Amniotic stem cell (primary cell): ENCODE measurements at places on chromosomes 16 and 17.

- no peak for DNase-seq
Measured at GRCh38 chr17:73546770-73547536, 97.3 kb downstream of the SDK2 start.

GRCh38 chr16:68166264-68166663 lies 69.7 kb downstream of the ESRP2 start:
- DNase-seq: no peak

GRCh38 chr16:8646326-8647053 lies 25.0 kb downstream of the METTL22 start:
- no peak for DNase-seq

DNA sequence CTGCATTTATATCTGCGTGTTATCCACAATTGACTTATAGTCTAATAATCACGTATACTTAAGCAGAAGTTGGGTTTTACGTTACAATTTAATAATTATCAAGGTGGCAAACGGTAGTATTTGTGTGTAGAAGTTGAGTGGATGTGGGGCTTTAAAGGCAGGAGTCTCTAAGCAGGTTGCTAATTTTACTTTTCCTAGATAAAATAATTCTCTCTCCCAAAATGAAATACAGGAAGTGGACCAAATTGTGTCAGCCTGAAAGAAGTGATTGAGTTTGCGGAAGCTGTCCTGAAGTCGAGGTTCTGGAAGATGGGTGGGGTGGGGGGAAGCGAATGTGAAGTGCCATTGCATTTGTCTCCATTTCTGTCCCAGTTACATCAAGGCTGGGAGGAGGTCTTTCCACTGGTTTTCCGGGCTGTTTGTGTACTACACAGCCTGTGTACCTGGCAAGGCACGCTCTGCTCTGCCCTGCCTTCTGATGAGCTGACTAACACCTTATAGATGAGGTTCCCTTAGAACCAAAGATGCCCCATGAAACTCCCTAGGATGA lies 385.1 kb downstream of the WWOX start:
- DNase-seq: no peak

DNA sequence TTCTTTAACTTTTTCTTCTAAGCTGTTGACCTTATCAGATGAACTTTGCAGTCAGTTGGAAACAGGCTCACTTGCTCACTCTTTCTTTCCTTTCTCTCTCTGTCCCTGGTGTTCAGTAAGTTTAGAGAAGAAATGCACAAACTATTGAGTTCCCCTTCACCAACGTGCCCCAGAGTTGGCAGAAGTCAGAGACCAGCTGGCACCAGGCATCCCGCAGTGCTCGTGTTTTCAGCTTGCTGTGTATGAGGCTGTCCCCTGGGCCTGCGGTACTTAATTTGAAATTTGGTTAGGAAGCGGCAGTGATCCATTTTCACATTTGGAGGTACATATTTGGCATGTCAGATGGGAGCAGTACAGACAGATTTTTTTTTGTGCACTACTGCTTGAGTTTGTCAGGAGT lies 258.6 kb downstream of the SNX29 start:
- no peak for DNase-seq

DNA sequence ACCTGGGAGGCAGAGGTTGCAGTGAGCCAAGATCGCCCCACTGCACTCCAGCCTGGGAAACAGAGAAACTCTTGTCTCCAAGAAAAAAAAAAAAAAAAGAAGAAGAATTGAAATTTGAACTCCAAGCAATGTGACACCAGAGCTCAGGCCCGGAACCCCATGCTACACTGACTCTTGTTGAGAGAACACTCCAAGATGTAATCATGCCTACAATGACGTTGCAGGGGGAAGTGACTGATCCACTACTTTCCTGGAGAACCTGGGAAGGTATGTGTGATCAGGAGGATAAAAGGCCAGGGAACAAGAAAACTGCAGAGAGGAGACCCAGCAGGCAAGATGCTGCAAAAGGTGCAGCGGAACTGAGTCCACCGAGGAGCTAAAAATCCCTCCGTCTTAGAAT lies 57.9 kb downstream of the ADCY9 start:
- no peak for DNase-seq

DNA sequence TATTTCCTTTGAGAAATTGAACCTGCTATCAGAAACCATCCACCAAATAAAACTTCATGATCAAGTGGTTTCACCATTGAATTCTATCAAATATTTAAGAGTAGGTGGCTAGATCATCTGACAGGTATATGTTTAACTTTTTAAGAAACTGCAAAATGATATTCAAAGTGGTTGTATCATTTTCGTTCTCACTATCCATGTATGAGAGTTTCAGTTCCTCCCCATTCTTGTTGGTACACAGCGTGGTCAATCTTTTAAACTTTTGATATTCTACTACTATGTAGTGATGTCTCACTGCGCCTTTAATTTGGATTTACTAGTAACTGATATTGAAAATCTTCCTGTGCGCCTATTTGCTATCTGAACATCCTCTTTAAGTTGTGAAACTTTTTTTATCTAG lies 163.7 kb downstream of the CYB561 start:
- no peak for DNase-seq

GRCh38 chr16:27446721-27447120 lies 44.7 kb downstream of the IL21R start:
- no peak for DNase-seq

- DNase-seq: no peak
Measured at GRCh38 chr16:24822974-24823373, 22.8 kb upstream of the SLC5A11 start.

DNA sequence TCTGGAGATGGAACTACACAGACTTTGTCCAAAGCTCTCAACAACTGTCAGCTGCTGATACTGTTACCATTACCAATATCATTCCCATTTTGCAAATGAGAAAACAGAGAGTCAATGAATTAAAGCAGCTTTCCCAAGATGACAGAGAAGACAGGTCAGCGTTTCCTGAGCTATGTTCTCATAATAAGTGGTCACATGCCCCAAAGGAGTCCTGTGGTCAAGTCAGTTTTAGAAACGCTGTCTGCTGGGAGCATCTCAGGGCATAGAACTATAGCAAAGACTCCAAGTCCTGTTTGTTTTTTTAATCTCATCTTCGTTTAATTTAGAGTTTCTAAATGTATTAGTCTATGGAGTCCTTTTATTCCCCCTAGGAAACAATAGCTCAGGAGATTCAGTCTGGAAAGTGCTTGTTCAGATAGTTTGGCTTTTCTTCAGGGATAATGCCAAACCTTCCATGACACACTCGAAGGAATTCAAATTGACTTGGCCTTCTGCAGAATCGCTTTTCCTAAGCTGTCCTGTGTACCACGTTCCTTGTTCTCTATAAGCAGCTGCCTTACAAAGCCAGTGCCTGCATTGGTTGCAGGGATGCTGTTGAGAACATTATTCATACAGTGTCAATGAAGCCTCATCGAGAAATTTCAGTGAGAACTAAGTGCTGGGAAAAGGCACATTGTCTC lies 12.1 kb downstream of the CCDC42 start:
- no peak for DNase-seq

DNA sequence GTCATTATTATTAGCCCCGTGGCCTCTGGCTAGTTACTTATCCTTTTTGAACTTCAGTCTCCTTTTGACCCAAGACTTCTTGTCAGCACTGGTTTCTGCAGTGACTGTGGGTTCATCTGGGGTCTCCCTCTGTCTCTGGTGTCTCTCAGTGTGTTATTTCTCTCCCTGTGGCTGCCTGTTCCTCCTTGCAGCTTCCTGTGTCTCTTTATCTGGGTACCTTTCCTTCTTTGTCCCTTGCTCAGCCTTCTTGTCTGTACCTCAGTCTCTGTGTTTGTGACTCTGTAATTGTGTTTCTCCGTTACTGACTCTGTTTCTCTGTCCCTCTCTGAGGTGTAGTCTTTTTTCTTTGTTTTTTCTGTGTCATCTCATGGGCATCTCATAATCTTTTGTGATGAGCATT lies 102.6 kb upstream of the CDH11 start:
- DNase-seq: no peak

DNA sequence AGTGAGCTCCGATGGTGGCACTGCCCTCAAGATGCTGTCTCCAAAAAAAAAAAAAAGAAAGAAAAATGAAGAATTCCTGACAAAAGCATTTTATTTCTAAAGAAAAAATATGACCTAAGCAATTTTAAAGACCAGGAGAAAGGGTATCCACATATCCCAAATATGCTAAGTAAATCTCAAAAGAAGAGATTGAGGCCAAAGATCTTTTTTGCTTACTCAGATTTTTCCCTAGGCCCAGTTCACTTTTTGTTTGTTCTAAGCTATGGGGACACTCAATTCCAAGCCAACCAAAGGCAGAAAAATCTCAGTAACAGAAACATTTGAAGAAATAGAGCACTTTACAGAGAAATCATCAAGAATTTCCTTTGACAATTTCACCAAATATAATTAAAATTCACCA lies 150.8 kb downstream of the SOX9 start:
- DNase-seq: no peak

- no peak for DNase-seq
Measured at GRCh38 chr17:34683390-34683789, 104.0 kb downstream of the TMEM132E start.

- no peak for DNase-seq
Measured at GRCh38 chr16:78116946-78117345, 17.5 kb downstream of the WWOX start.

- DNase-seq: no peak
Measured at GRCh38 chr16:71373073-71373472, 14.6 kb downstream of the CALB2 start.

DNA sequence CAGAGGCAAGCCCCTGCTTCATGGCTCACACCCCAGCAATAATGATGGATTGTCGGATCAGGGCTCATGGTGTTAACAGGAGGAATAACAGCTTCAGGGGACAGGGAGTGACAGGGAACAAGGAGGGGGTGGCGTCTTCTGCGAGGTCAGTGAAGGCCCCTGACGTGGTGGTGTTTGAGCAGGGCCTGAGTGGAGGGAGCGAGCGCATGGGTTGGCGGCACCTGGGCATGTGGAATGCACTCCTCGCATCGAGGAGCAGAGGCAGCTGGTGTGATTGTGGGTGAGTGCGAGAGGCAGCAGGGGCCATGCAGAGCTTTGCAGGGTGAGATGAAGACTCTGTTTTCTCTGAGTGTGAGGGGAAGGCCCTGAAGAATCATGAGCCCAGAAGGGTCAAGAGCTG lies 33.3 kb downstream of the CLUAP1 start:
- DNase-seq: no peak

DNA sequence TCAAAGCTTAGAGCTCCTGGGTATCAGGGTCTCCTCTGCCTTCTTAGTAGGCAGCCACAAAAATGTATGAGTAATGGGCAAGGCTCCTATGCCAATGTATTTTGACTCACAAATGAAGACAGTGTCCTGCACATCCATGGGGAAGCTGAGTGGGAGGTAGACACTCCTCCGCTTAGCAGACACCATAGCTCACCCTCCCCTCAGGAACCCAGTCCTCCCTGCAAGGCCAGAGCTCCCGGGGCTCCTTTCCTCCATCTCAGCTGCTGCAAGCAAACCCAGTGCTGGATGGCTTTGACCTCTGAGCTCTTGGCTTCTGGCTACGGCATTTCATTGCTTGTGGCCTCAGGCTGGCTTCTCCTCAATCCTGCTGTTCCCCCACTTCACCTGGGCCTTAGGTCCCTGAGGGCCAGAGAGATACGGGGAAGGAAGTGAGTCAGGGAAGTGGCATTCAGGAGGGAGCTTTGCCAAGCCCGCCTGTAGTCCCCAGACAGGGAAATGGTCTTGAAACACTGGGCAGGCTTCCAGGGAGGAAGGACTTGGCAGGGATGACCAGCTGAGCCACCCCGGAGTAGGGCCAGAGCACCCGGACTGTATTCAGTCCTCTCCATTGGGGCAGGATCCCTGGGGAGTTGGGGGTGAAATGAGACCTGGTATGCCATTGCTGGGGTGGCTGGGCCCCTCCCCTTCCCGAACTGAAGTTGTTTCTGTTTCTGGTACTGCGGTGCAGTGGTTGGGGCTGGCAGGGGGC lies 4.5 kb downstream of the ABCC3 start:
- DNase-seq: peak; percentile 89

DNA sequence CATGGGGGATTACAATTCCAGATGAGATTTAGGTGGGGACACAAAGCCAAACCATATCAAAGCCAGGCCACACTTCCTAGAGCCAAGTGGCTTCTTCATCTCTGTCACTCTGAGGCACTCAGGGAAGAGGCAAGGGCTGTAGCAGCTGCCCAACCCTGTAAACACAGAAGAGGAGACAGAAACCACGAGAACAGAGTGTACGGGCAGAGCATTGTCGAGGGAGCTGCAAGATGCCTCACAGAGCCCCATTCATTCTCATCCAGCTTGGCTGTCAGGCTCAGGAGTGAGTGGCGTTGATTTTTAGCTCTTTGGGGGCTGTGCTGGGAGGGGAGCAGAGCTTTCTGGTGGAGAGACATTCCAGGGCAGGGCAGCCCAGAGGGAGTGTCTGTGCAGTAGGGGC lies 117.2 kb upstream of the SALL1 start:
- no peak for DNase-seq

DNA sequence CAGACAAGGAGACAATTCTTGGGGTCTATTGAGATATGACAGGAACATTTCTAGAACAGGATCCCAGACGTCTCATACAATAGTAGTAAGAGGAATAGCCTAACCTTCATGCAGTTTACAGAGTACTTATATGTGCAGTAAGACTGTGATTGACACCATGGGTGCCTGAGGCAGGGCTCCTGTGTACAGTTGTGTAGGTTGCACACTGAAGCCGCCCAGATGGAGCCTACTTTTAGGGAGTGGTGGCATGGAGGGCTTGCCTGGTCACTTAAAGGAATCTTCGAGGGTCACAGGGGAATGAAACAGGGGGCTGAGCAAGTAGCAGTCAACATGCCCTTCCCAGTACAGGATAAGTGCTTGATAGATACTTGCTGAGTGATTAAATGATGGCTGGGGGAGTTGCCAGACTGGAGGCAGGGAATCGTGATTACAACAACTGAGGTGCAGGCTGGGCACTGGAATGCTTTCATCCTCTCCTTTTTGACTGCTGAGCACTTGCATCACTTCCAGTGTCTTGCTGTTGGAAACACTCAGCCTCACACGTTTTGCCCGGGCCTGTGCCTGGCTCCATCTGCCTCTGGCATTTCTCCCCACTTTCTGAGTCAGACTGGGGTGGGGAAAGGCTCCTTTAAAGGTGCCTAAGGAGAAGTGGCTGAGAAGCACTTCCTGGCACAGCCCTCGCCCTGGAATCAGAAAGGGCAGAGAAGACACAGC lies 71.0 kb downstream of the COPRS start:
- DNase-seq: peak; percentile 44

GRCh38 chr17:45149669-45150664 lies 1.7 kb downstream of the HEXIM1 start:
- DNase-seq: no peak

DNA sequence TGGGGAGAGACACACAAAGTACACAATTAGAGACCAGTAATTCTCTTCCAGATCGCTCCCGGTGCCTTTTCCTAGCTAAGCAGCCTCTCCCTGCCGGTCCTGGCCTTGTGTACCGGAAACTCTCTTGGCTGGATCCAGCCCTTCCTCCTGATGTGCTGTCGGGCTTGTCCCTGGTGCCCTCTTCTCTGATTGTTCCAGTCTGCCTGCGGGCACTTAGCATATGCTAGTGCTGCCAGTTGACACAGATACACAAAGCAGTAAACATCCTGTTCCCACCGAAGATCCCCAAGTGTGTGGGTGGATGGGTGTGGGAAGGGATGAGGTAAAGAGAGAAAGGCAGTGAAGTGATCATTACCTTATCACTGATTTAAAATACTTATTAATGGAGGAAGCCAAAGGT lies 9.7 kb downstream of the HS3ST3B1 start:
- DNase-seq: no peak

GRCh38 chr16:14106457-14106856 lies 35.3 kb downstream of the MRTFB start:
- DNase-seq: no peak
